Right renal cortex interstitium (tissue), 3 donors: ENCODE measurements at places on chromosomes 2 and 18. TPM values are rescaled to one million over a fixed set of nuclear protein-coding genes. Genes with fewer than 3 reads are reported as not detected.

CDCA7 gene
- polyA plus RNA-seq = 38.4 TPM

DNA sequence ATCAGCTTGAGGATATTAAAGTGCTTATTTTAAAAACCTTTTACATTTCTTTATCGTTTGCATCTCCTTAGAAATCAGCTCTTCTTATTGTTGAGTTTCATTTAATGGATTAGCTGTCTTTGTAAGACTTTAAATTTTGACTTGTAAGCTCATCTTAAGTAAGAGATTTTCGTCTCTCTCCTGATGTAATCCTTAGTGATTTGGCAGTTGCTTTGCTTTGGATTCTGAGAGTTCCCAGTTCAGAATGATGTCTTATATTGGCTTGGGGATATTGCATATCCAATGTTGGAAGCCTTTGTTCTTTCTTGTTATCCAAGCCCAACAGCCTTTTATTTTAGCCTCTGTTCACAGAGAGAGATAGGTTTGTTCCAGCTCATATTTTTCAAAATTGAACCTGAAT, 212.1 kb downstream of the ARL6IP6 start:
- DNase-seq = no peak

DNA sequence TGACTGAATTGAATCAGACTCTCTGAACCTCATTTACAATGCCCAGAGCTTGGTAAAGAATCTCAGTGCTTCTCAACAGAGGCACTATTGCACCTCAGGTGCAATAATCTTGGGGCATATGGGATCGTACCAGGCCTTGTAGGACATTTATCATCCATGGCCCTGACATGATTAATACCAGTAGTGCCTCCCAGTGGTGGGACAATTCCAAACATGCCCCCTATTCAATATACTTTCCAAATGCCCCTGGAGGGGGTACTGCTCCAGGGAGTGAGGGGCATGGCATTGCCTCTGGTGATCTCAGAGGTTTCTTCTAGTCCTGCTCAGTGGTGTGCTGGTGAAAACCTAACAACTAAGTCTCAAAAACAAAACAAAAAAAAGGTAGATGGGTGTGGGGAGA, 174.9 kb upstream of the SMAD2 start:
- no peak for DNase-seq

DNA sequence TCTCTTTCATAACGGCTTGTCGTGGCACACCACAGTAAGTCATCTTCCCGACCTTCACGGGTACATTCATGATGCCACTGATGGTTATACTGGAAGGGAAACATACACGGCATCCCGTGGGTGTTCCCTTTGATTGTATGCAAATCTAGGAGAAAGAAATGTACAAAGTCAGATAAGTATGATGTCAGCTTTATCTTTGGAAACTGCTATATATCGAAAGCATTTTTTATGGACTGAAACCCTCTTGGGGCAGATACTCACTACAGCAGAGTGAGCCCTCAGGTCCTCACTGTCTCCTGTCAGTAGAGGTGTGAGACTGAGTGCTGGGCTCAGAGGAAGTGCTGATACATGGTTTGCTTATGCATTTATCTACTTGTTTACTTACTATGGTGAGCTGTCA, 20.4 kb downstream of the PLA2R1 start:
- no peak for DNase-seq

GRCh38 chr2:37767959-37768925, 96.8 kb upstream of the CDC42EP3 start:
- no peak for DNase-seq

DNA sequence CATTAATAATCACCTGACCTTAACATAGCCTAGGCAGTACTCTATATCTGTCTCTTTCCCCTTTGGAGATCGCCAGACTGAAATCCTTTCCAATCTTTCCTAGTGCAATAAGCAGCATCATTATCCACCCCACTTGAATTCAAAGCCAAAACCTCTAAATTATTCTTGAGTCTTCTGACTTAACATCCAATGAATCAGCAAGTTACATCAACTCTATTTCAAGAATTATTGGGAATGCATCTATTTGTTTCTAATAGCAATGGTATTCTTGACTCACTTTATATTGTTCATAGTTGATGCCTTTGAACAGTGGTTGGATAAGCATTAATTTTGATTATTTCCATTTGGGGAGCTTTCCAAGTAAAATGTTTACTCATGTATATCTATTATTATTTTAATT, 144.8 kb downstream of the ZNF804A start:
- no peak for DNase-seq
